ENCODE measurements at places on chromosomes 1 and 21. TPM values are rescaled to one million over a fixed set of nuclear protein-coding genes. Genes with fewer than 3 reads are reported as not detected.

Gene KDF1
- polyA plus RNA-seq: 7.5 TPM

DNA sequence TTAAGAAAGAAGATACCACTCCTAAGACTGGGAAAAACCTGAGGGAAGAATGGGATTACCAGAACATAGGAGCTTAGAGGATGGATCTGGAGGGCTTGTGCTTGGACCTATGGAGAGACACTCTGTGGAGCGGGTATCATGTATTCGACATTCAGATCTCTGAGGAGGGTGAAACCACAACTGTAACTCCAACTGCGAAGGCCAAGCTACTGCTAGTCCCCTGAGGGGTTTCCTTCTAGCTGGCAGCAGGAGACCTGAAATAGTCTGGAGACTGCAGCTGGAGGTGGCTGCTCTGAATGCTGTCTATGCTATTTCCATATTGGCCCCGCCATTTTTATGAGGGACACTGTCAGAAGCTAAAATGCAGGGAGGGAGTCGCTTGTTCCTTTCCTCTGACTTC, 462.3 kb downstream of the PTPRC start:
- no peak for DNase-seq

Gene IGSF3
- 29.5 TPM for polyA plus RNA-seq

Gene TCHH
- polyA plus RNA-seq: 0.05 TPM

Gene ZFP69B
- polyA plus RNA-seq: 7.8 TPM

DNA sequence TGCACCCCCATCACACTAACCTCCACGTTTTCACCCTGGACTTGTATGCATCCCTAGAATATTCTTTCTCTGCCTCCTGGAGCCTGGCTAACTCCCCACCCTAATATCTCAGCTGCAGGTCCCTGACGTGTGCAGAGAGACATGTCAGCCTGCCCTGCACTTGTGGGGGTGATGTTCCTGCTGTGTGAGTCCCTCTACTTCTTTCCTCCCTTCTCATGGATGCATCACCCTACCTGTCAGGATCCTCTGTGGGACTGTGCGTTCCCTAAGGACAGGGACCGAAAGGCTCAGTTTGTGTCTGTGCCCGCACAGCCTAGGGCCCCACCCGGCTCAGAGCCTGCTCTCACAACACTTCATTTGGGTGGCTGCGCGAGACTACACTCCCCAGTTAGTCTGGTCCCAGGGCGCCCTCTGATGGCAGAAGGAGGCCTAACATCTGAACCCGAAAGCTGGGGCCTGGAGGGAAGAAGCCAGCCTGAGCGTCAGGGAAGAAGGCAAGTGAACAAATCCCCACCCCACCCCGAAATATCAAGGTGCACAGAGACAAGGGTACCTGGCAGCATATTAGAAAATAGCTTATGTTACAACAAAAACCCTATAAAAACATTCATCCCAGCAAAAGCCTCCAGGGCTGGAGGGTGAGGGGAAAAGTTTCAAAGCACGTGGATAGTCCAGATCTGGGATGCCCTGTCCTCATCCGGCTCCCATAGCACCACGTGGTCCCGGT, 3.7 kb downstream of the CD52 start:
- peak; percentile 82 for DNase-seq

- DNase-seq: no peak
These were observed 146.6 kb upstream of the ADGRL2 start for GRCh38 chr1:81654147-81654546.

DNA sequence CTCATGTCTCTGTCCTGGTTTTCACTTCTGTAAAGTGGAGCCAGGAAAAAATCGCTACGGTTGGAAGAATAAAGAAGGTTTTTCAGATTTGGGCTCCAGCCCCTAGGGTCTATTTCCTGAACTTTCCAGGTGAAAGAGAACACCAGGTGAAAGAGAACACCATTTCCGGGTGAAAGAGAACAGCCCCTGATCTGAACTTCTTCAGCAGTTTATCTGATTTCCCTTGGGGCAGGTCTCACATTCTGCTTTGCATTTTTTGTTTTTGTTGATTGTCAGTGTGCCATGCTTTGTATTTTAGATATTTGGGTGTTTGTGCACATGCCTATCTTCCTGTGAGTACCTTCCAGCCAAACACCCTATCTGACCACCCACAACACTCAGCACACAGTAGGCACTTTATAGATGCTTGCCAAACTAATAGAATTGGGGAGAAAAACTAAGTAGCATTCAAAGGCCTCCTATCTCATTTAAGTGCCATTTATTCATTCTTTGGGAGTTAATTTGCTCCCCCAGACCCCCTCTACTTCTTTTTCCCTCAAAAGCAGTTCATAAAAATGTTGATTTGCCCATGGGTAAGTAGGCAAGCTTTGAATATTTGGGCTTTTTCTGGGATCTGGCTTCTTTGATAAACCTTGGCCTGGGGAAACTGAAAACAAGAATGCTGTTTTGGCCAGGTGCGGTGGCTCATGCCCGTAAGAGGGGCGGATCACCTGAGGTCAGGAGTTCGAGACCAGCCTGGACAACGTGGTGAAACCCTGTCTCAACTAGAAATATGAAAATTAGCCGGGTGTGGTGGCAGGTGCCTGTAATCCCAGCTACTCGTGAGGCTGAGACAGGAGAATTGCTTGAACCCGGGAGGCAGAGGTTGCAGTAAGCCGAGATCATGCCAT, 2.2 kb downstream of the NAV1 start:
- no peak for DNase-seq

Gene AMY1B
- not detected for polyA plus RNA-seq

Gene RAP1GAP
- 20.2 TPM for polyA plus RNA-seq

Gene IFI6
- 14.9 TPM for polyA plus RNA-seq

DNA sequence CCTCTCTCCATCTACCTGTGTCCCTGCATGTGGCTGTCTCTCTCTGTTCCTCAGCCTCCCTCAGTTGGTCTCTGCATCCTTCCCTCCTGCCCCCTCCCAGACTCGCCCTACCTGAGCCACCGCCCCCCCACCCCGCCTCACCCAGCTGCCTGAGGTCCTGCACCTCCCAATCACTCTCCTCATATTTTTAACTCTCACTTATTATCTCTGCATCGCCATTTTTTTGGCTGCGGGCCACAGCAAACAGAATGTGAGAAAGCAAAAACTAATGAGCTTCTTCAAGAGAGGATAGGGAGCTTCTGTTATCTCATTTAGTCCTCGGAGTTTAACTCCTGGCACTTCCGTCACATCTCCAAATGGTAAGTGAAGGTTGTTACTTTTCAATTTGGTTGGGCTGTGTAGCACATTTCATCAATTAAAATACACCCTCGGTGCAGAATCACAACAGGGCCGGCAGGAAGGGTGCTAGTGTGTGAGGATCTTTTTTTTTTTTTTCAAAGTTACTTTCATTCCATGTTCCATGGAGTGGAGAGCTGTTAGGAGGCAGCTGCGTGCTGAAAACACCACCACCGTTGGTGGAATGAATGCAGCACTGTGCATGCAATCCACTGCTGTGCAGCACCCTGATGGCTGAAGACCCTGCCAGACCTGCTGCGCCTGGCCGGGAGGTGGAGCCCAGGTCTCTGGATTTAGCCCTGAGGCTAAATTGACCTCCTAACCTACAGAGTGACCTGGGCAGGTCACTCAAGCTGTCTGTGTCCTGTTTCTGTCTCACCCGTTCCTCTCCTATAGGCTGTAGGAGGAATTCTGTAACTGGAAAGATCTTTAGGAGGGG, 157.2 kb upstream of the NFIA start:
- DNase-seq: no peak

DNA sequence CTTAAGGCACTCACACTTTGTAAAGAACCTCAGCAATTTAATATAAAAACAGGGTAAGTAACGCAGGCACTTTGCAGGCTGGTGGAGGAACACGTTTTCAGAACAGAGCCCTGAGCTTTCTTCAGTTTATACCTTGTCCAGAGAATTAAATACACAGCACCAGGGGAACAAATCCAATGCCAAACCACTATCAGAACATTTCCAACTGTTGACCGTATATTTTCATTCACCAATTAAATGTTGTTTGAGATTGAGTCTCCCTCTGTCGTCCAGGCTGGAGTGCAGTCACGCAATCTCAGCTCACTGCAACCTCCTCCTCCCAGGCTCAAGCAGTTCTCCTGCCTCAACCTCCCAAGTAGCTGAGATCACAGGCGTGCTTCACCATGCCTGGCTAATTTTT, 29.7 kb downstream of the CLSTN1 start:
- DNase-seq: no peak

Gene CDC20
- polyA plus RNA-seq: 47.4 TPM

Gene SPATA21
- polyA plus RNA-seq: 0.40 TPM

GRCh38 chr1:44048532-44049215, 17.4 kb upstream of the SLC6A9 start:
- no peak for DNase-seq

DNA sequence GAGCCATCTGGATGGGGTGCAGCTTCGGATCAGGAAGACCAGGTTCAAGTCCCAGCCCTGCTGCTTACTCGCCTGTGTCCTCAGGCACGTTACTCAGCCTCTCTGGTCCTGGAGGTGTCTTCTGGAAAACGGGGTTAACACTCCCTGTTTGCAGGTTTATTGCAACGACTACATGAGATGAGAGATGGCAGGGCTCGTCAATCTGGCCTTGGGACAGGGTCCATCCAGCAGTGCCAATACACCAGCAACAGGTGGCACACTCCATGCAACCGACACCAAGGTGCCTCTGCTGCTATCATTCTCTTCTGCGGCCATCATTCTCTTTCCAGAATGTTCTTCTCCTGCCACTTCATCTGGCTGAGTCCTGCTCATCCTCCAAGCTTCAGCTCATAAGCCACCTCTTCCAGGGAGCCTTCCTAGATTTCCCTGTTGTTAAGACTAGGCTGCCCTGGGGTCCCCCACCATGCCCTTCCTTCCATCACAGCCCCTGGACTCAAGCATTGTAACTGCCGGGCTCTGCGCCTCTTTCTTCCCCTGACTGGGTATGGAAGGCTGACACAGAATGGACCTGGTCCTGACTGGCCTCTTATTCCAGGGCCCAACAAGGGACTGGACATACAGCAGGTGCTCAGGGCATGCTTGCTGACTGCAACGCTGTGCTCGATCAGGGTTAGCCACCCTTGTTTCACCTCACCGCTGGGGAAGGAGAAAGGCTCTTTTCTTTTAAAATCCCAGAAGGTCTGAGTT, 87.4 kb downstream of the DMRTB1 start:
- no peak for DNase-seq

GRCh38 chr1:208803011-208803811, 559.0 kb upstream of the PLXNA2 start:
- DNase-seq: no peak

- DNase-seq: no peak
These were observed 180.2 kb downstream of the NR5A2 start for GRCh38 chr1:200207711-200208126.

DNA sequence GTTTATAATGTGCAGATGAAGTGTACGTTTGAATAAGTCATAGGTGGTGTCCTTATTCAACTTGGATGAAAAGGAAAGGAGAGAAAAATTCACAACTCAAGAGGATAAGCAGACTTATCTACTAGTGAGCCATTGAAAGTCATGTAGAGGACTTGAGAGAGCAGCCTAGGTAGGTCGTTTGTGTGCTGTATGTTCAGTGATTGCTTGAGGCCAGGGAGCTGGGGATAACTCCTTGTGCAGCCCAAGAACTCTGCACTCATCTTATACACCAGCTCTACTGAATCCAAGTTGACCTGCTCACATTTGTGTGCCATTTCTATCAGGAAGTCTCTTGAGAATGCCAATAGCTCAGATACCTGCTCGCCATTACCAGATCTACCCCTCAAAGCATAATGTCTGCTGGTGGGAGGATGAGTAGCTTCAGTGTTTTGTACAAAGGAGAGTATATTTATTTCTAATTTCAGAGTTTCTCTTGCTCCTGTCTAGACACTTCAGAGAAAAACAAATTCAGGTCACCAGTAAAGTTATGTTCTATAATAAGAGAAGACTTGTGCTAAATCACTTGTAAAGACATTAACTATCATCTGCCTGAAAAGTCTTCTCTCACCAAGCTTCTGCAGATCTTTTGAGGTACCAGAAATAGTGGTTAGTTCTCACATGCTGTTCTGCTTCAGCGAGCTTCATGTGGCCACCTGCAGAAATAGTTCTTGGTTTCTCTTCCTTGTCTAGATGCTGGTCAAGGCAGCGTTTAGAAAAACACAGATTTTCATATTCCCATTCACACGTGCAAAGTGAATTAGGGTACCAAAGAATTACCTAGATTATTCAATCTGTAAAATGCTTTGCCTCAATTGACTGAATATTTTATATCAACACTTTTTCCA, 10.8 kb downstream of the S1PR1 start:
- no peak for DNase-seq

Gene TESK2
- polyA plus RNA-seq: 8.0 TPM

DNA sequence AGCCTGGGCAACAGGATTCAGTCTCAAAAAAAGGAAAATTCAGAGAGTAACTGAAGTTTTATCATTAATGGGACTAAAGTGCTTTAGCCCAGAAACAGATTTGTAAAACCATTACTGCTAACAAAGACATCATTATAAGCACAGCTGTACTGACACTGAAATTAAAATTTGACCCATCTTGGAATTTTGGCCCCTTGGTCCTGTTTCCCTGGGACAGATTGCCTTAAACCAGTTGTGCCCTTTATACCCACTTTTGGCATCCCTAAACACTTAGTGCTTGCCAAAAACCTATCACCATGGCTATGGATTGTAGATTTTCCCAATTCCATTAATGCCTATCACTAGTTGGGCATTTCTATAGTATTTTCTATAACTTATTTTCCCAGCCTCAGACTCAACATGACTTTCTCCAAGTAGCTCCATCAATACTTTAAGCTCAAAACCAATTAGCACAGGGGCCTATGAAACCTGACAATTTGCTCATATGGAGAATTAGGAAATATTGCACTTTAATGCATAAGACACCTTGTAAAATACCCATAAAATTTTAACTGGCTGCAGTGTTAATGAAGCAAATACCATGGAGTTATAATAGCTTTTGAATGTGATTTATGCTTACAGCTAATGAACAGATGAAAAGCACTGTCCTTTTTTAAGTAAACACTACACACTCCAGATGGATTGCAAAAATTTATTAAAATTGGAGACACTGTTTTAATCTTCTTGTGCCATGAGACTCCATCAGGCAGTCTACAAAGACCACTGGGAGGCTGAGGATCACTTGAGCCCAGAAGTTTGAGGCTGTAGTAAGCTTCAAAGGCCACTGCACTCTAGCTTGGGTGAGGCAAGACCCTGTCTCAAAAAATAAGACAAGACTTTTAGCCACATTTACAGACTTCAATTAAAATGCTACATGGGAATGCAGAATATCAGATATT, 4.3 kb downstream of the GAS5 start:
- no peak for DNase-seq

DNA sequence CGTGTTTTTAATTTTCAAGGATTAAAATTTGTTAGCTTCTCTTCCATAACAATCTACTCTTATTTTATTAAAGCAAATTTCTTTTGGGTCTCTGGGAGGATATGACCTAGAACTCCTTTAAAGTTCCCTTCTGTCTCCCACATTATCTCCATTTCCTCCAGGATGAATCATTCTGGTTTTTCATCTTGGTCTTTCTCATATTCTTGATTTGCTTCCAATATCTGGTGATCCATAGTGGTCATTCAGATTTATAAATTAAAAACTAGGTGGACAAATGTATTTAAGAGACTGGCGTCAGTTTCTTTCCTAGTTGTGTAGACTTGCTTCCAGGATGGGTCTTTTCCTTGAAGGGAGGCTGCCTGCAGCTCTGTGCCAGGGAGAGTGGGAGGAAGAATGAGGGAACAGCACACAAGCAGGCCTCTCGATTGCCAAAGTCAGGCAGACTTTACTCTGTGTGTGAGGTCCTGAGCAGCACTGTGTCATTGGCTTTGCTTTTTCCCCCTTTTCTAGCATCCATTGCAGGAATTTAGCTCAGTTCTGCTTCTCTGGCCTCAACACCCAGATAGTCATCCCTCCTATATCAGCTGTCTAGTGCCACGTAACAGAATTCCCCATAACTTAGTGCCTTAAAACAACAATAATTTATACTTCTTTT, 48.1 kb upstream of the FOXO6 start:
- no peak for DNase-seq

GRCh38 chr1:10325521-10325920, 73.3 kb upstream of the PGD start:
- no peak for DNase-seq
